Stimulated activated CD4-positive, alpha-beta T cell treated with anti-CD3 and anti-CD28 coated beads, Interleukin-1b, Interleukin-23, amount 100 ng/mL, for 1 hour (primary cell): ENCODE measurements at places on chromosomes 6 and 20.

DNA sequence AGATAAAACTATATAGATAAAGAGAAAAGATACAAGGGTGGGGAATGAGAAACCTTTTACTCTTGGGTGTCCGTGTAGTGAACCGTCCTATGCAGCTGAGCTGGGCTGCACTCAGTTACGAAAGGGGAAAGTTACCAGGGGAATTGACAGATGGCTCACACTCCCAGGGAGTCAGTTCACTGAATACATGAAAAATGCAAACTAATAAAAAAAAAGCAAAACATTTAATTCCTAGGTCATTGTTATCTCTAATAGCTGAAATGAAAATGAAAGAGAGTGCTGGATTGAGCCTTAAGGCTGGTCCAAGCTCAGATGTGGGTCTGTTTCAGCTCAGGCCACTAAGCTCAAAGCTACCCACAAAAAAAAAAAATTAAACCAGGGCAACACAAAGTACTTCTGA, 138.0 kb downstream of the THBS2 start:
- no peak for DNase-seq

GRCh38 chr20:36932476-36933426, 18.8 kb downstream of the SAMHD1 start:
- no peak for DNase-seq

GRCh38 chr6:38443352-38444144, 196.2 kb downstream of the BTBD9 start:
- DNase-seq, result no peak

DNA sequence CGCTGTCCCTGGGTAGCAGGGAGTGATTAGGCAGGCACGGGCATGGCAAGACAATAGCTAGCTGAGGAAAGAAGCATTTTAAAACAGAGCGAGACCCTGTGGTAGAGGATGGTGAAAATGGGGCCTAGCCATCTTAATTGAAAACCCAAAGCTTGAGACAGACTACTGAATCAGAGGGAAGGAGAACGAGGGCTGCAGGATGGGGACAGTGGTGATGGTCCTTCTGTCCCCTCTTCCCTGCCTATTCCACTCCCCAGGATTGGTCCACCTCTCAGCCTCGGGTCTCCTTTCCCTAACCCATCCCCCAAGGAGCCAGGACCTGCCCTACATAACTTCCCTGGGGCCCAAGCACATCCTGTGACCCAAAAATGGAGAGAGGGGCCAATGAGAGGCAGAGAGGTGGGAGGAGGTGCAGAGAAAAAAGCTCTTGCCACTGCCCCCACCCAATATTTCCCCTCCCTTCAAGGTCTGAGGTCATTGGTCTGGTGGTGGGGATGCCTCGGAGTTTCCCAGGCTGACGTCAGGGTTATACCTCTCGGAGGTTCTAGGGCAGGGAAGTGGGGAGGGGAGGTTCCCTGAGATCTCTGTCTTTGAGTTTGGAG, 884 bp upstream of the CUTA start:
- no peak for DNase-seq

GRCh38 chr6:100944644-100945043, 63.5 kb upstream of the ASCC3 start:
- DNase-seq, result no peak

DNA sequence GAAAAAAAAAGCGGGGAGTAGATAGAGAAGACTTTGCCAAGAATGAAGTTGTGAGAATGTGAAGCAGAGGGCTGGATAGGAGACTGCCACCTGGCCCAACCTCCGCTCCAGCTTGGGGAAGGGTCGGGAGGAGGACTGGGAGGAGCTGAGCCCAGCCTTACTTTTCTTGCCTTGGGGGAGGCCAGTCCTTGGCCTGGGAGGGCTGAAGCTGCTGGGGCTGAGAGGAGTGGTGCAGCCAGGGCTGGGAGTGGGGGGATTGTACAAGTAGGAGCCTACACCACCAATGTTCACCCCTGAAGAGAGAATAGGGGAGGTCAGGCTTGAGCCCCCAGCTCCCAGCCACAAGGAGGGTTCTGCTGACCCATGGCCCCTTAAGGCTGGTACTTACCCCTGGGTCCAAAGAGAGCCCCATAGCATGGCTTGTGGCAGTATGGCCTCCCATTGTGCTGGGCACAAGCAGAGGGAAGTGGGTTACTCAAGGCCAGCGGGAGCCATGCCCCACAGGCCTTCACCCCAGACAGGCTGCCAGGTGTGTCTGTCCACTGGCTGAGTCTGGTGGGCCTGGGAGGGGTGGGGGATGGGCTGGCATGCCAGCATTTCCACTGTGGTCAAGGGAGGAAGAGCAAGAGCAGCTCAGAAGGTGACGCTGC, 1.1 kb downstream of the CRIP3 start:
- DNase-seq, result no peak

GRCh38 chr6:44649365-44650025, 262.0 kb downstream of the CDC5L start:
- no peak for DNase-seq

DNA sequence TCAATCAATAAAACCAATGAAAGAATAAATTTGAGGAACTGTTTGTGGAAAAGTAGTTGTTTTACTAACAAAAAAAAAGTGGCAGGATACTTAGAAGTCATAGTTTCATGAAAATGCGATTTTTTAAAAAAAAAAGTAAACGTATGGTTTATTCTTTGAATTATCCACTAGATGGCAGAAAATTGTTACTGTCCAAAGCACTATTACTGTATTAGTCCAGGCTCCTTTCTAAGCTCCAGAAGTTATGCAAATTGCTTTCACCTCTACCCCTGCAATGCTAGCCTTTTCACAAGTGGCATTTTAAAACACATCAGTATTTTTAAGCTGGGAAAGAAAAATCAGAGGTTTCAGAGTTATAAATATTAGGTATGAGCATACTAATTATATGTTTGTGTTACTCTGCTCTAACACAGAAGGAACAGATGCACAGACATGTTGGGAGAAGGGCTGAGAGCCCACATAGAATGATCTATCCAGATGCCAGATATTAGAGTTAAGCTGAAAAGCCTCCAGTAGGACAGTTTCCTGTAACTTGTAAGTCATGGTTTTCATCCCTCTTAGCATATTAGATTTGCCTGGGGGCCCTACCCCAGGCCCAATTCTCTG, 63.9 kb downstream of the FHL5 start:
- DNase-seq, result no peak
